Neural progenitor cell (in vitro differentiated cells): ENCODE measurements at places on chromosomes 3 and 15. TPM values are rescaled to one million over a fixed set of nuclear protein-coding genes. Genes with fewer than 3 reads are reported as not detected.

The MELTF gene
- 0.28 and 4.2 TPM in 2 replicates for total RNA-seq

The HTR3E gene
- not detected in 2 replicates for total RNA-seq

- peaks cover 19% of the 10 kb centered on the region for H3K36me3 ChIP-seq
- no peaks in the 10 kb centered on the region for H3K27me3 ChIP-seq
- DNase-seq, result no peak
- no peaks in the 10 kb centered on the region for H3K4me1 ChIP-seq
These were observed 39.3 kb downstream of the ATP1B3 start for GRCh38 chr3:141915766-141916165.

GRCh38 chr3:168531116-168531515 lies 435.4 kb upstream of the GOLIM4 start:
- no peaks in the 10 kb centered on the region for H3K27me3 ChIP-seq
- DNase-seq, result peak; percentile 90
- H3K4me3 ChIP-seq, result no peak overlapping the region
- peaks cover 18% of the 10 kb centered on the region for H3K4me1 ChIP-seq
- H3K27ac ChIP-seq, result peak overlapping the region; percentile 35
